Activated CD8-positive, alpha-beta memory T cell treated with anti-CD3 and anti-CD28 coated beads, Interleukin-2, amount 50 U/mL, for 48 hours (primary cell): ENCODE measurements at places on chromosomes 11 and 22.

DNA sequence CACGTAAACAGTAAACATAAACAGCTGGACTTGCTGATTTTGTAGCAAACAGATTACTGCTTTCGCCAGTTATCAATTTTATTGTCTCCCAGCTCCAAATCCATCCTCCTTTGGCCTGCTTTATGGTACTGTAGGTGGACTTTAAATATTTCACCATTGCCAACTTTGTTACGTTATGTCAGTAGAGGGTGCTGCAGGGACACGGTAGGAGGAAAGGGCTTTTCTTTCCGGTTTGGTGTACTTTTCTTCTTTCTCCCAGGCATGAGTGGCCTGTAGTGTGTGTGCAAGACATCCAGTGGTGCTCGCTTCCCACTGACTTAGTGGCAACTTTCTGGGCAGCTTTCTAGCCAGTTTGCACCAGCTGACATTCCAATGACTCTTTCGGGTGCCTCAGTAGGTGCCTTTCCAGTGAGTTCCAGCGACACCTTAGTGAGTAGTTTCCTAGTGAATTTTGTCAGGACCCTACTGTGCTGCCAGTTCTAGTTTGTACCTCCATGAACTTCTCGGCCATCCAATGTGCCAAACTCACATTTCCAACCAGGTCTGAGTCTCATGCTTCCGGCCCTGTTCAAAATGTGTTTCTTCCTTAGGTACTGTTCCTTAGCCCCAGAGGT lies 267.6 kb upstream of the TENM4 start:
- DNase-seq = no peak

GRCh38 chr11:101715281-101715680 lies 131.5 kb upstream of the TRPC6 start:
- no peak for DNase-seq

- DNase-seq = no peak
These were observed 53.4 kb downstream of the FAM181B start for GRCh38 chr11:82680252-82680651.

DNA sequence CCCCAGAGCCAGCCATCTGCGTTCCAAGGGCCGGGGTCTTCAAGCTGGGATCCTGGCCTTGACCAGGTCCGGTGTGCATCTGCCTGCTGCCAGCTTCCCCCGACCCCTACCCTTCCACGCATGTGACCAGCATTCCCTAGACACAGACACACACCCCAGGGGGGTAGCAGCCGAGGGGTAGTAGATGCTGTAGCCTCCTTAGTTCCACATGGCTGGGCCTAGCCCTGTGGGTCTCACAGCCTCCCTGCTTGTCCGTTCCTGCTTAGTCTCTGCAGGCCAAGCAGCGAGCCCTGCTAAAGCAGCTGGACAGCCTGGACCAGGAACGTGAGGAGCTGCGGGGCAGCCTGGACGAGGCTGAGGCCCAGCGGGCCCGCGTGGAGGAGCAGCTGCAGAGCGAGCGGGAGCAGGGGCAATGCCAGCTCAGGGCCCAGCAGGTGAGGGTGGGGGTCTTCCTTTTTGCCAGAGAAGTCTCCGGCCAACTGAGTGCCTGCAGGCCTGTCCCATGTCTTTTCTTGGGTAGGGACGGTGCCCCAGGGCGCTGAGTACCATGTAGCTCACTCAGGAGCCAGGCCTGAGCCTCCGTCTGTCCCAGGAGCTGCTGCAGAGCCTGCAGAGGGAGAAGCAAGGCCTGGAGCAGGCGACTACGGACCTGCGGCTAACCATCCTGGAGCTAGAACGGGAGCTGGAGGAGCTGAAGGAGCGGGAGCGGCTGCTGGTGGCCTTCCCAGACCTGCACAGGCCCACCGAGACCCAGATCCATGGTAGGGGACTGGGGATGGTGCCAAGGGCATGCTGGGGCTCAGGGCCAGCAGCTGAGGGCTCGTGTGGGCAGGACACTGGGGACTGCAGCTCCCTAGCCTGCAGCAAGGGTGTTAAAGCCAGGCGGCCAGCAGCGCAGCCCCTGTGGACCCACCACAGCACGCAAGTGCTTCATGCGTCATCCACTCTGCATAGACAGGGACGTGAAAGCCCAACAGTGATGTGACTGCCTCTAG lies 13.6 kb downstream of the RNF215 start:
- DNase-seq = no peak

DNA sequence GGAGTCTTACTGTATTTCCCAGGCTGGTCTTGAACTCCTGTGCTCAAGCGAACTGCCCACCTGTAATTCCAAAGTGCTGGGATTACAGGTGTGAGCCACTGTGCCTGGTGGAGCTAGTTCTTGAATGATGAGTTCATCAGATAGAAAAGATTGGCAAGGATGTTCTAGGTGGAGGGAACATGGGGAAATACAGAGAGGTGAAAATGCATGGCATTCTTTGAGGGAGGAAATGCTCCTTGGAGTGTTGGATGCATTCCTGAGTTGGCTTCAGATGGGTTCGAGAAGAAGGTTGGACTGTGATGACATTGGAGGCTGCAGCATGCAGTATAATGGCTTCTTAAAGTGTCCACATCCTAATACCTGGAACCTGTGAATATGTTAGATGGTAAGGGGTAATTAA lies 4.4 kb downstream of the DDX10 start:
- no peak for DNase-seq

DNA sequence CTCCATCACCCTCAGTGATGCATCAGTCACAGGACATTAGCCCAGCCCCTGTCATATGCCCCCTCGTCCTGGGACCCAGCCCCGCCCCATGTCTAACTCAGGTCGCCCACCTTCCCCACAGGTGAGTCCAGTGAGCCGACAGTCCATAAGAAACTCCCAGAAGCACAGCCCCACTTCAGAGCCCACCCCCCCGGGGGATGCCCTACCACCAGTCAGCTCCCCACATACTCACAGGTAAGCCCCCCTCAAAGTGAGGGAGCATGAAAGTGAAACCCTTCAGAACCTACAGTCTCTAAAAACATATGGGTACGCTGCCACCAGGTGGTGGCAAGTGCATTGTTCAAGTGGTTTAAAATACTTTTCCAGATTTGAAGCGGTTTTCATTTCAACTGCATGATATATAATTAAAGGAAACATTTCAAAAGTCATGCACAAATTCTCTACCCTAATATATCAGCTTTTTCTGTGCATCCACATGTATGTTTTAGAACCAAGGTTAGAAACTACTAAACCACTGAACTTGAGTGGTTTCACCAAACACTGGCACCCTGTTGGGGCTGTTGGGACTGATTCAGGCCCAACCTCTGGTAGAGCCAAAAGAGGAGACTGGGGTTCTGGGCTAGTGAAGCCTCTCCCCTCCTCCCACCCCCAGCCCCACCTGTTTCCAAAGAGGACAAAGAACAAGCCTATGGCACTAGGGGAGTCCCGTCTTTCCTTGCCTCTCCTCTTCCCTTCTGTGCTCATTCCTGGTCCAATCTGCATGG lies 17.3 kb downstream of the EPS8L2 start:
- DNase-seq = no peak

DNA sequence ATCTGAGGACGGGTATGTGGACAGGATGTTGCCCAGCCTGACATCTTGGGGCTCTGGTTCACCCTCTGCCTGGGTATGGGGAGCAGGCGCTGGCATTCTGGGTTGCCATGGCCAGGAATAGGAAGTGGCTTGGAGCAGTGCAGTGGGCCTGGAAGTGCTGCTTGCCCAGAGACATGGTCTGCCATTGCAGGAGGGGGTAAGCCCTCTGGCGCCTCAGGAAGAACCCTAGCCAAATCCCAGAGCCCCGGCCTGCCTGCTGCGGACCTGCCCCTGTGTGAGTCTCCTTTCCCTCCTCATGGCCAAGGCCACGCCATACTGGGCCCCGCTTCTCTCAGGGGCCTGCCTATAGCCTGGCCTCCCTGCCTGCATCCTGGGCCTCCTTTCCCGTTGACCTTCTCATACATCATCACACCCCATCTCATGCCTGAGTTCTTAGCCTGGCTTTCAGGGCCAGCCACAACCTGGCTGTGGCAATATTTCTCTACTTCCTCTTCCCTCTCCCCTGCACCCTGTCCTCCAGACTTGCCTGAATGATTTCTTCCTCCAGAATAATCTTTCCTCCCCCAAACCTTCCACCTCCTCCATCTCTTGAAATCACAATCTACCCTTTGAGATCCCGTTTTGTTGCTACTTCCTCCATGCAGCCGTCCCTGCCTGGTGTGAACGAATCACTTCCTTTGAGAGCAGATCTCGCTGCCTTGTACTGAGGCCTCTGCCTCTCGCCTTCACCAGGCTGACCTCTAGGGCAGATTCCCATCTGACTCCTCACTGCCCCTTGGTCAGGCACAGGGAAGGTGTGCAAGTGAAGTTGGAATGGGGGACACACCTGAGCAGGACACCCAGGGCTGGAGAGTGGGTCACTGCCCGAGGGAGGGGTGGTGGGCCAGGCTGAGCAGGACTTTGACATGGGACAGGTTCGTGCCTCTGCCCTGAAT lies 5.2 kb downstream of the CAPN5 start:
- peak; percentile 49 for DNase-seq

DNA sequence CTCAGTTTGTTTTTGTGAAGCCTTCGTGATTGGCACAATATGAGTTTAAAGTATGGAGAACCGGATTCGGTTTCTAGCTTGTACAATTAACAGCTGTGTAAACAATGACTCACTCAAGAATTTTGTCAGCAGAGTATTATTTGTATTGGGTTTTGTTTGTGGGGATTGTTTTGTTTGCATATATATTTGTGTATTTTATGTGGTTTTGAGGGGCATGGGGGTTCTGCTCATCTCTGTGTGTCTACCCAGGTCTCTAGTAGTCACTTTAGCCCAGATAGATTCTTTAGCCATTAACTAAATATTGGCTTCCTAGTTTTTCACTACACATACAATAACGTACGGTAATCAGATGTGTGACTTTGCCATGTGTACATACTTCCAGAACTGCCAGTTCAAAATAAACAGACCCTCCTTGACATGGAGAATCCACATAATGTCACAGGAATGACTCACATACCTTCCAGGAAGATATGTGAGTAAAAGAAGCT lies 7.5 kb upstream of the MS4A7 start:
- no peak for DNase-seq

- DNase-seq = peak; percentile 89
These were observed 17.3 kb upstream of the PRR5 start for GRCh38 chr22:44684506-44685383.
